Right renal pelvis (tissue), 4 donors: ENCODE measurements at places on chromosomes 4 and X. TPM values are rescaled to one million over a fixed set of nuclear protein-coding genes. Genes with fewer than 3 reads are reported as not detected.

The CXCL1 gene
- polyA plus RNA-seq, result 0.51 TPM

The IL1RAPL2 gene
- 0.93 TPM for polyA plus RNA-seq

The SPANXB1 gene
- polyA plus RNA-seq, result not detected

The GABRG1 gene
- polyA plus RNA-seq, result 0.14 TPM

DNA sequence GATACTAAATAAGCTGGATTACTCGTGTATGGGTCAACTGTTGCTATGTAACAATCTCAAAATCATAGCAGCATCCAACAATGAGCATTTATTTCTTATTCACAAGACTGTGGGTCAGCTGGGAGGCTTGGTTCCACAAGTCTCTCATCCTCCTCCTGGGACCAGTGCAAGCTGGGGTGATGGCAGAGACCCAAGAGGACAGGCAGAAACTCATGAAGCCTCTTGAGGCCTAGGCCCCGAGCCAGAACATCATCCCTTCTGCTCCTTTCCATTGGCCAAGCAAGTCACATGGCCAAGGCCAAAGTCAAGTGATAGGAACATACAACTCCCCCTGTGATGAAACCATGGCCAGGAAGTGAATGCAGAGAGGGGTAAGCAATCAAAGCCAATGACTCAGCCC lies 422.1 kb downstream of the BCOR start:
- DNase-seq, result no peak

DNA sequence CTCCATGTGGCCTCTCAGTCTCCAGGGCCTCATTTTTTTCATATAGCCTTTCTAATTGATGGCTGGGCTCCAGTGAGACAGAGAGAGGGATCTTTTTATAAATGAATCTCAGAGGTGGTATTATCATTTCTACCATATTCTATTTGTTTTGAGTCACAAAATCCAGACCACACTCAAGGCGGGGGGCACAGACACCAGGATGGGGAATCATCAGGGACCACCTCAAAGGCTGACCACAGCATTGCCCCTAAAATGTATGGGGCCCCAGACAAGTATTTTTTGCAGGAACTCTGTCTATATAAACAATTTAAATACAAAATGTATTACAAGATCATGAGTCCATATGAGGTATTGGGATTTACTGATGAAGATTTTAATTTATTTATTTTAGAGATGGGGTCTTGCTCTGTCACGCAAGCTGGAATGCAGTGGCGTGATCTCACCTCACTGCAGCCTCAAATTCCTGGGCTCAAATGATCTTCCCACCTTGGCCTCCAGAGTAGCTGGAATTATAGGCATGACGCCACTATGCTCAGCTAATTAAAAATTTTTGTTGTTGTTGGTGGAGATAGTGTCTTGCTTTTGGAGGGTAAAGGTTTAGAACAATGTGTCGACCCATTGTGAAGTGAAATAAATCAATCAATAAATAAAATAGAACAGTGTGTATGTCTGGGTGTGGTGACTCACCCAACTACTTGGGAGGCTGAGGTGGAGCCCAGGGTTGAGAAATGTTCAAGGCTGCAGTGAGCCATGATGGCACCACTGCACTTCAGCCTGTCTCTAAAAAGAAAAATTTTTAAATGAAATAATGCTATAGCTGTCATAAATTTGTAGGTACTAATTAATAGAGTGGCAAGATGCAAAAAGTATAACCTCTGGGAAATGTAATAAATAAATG lies 29.4 kb downstream of the WDR13 start:
- DNase-seq, result no peak

GRCh38 chr4:125020089-125021034 lies 294.4 kb upstream of the FAT4 start:
- DNase-seq, result no peak

GRCh38 chrX:150148749-150149672 lies 210.7 kb upstream of the EOLA2 start:
- no peak for DNase-seq

- no peak for DNase-seq
Observed at GRCh38 chr4:70938086-70938485, 35.9 kb downstream of the MOB1B start.

- no peak for DNase-seq
Observed at GRCh38 chr4:30832639-30833038, 112.5 kb downstream of the PCDH7 start.

DNA sequence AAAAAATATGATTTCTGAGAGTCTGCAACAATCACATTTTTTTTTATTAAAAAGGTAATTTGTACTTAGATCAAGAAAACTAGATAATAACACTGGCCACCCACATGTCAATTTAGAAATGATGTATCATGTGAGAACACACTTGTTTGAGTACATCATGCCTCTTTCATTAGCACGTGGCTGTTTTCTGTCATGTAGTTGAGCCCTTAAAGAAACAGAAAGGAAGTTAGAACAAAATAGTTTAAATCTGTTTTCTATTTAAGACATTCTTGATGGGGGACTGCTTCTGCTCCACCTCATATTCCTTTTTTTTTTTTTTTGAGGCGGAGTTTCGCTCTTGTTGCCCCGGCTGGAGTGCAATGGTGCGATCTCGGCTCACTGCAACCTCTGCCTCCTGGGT lies 207.5 kb downstream of the NSUN7 start:
- DNase-seq, result no peak

- no peak for DNase-seq
Observed at GRCh38 chr4:132998585-132999230, 150.4 kb upstream of the PCDH10 start.

- no peak for DNase-seq
Observed at GRCh38 chrX:39470588-39471407, 627.0 kb downstream of the BCOR start.
